Mesenchymal stem cell (in vitro differentiated cells and primary cell): ENCODE measurements at places on chromosomes 5 and 9.

- H3K4me3 ChIP-seq, result no peak overlapping the region
- H3K27me3 ChIP-seq, result peaks cover 51% of the 10 kb centered on the region
- no peaks in the 10 kb centered on the region for H3K36me3 ChIP-seq
- no peaks in the 10 kb centered on the region for H3K4me1 ChIP-seq
- no peak overlapping the region for H3K27ac ChIP-seq
These were observed 173.5 kb downstream of the C5orf15 start for GRCh38 chr5:133794771-133795415.

DNA sequence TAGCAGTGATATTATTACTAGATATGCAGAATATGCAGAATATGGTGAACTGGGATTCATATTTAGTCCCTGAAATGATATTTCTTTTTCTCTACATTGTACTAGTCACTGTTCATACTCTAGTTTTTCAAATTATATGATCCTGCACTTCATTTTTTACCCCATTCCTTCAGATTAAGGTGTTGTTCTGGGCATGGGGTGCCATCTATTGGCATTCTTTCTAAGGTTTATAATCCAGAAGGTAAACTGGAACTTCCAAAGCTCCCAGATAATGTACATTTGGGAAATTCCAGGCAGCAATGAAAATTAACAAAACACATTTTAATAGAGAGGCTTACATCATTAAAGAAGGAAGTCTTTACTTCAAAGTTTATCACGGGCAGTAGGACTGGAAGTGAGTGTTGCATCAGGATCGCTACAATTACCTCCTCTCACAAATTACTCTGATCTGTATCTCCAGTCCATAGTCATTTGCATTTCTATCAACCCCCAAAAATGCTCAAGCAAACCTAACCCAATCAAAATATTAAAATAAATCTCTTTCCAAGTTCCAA, 12.5 kb downstream of the RFX3 start:
- H3K4me3 ChIP-seq, result no peak overlapping the region
- no peaks in the 10 kb centered on the region for H3K36me3 ChIP-seq
- no peaks in the 10 kb centered on the region for H3K27me3 ChIP-seq
- H3K4me1 ChIP-seq, result no peaks in the 10 kb centered on the region

- no peak overlapping the region for H3K27ac ChIP-seq
- no peaks in the 10 kb centered on the region for H3K4me1 ChIP-seq
- H3K36me3 ChIP-seq, result no peaks in the 10 kb centered on the region
- H3K27me3 ChIP-seq, result no peaks in the 10 kb centered on the region
- DNase-seq, result peak; percentile 9
These were observed 343.7 kb upstream of the KCNN2 start for GRCh38 chr5:114018186-114018585.

- H3K4me1 ChIP-seq, result peaks cover 2% of the 10 kb centered on the region
- DNase-seq, result no peak
- no peak overlapping the region for H3K4me3 ChIP-seq
- H3K36me3 ChIP-seq, result peaks cover 3% of the 10 kb centered on the region
These were observed 23.5 kb upstream of the SUSD1 start for GRCh38 chr9:112198646-112199045.

- no peak overlapping the region for H3K4me3 ChIP-seq
- no peak for DNase-seq
- H3K36me3 ChIP-seq, result no peaks in the 10 kb centered on the region
- no peak overlapping the region for H3K27ac ChIP-seq
- H3K27me3 ChIP-seq, result no peaks in the 10 kb centered on the region
- H3K4me1 ChIP-seq, result peaks cover 5% of the 10 kb centered on the region
These were observed 73.4 kb downstream of the NFIB start for GRCh38 chr9:14240537-14240936.
